Fibroblast of skin of right quadriceps (primary cell): ENCODE measurements at places on chromosomes 13 and 19.

DNA sequence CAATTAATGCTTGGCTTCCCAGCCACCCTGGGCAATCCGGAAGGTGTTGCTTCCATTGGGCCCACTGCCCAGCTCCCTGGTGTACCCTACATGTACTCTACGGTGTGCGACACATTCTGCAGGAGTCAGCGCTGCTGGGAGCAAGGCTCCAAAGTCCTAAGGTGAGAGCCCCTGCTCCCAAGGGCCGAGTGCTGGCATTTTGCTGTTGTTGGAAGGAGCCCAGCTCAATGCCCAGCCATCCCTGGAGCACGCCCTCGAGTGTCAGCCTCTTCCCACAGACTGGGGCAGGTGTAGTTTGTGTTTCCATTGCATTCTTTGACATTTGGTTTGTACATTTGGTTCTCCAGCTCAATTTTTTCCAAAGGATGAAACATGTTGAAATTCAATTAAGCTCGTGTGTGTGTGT is 64.6 kb downstream of the GGACT start:
- DNase-seq = no peak

- no peak for DNase-seq
Observed at GRCh38 chr19:22634450-22634827, 315 bp downstream of the ZNF492 start.

DNA sequence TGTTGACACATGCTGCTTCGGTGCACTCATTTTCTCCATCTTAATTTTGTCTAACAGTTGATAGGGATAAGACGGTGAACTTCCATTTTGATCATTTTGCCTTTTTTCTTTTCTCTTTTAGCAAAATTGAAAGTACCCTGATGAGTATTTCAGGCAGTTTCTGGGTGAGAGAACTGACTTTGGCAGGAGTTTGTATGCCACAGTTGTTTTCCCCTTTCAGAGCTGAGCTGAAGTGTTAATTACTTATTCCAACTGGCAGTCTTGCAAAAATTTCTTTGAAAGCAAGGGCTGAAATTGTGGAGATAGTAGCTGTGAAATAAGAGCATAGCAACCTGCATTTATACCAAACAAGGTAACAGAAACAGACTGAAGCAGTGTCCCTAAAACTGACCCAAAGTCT is 180.2 kb downstream of the SLITRK5 start:
- no peak for DNase-seq

- DNase-seq = peak; percentile 65
Observed at GRCh38 chr19:8505680-8506401, 3.4 kb upstream of the PRAM1 start.
